ENCODE measurements at places on chromosomes 6 and 20.

- DNase-seq, result no peak
Observed at GRCh38 chr6:159691963-159692287, 1.1 kb downstream of the SOD2 start.

DNA sequence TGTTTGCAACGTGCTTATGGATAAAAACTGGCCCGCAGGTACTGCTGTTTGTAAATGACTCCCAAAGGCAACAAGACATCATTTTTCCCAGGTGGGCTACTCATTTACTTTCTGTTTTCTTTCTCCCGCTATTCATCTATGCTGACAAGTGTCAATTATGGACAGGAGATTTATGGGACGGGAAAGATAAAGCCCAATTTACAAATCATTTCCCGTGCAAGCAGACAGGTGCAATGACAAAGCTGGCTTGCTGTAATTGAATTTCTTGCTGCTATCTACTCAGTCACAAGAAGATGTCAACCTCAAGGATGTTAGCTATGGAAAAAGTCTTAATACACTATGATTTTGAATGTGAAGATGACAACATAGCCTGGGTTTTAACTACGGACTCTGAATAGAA, 125.5 kb downstream of the EPHA7 start:
- no peak for DNase-seq

DNA sequence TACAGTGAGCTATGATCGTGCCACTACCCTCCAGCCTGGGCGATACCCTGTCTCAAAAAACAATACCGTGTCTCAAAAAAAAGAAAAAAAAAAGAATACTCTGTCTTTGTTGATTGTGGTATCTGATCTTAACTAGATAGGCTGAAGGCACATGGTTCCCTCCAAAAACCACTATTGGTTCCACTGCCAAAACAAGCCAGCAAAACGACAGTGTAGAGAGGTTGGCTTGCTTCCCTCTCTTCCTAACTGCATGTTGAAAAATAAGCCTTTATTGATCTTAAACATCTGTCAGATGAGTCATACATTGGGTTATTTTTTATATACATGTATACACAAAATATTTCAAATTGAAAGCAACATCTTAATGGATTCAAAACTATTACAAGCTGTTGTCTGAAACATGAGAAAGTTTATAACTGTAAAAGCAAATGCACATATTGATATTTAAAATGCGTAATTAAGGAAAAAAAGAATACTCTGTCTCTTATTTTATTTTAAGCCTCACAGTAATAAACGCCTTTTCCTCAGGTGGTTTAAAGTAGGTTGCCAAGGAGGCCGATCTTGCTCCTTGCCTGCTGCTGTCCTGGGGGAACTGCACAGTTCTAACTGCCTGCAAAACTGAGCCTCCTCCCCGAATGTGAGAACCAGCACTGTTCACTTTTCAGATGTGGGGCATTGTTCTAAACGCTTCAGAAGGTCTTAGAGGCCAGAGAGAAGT, 7.0 kb upstream of the NINL start:
- no peak for DNase-seq

DNA sequence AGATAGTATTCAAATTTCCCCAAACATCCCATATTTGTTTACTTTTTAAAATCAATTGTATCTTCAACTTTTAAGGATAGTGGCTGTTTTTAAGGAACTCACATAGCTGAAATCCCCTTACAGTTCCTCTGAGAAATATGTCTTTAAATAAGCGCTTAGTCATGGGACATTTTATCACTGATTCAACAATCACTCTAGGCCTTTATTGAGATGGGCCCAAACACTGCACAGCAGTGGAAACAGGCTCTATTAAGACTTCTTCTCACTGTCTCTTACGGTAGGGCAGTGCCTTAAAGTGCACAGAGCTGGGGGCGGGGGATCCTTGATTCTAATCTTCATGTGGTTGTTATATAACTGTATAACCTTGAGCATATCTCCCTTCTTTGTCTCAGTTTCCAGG, 59.8 kb upstream of the RREB1 start:
- DNase-seq, result no peak

DNA sequence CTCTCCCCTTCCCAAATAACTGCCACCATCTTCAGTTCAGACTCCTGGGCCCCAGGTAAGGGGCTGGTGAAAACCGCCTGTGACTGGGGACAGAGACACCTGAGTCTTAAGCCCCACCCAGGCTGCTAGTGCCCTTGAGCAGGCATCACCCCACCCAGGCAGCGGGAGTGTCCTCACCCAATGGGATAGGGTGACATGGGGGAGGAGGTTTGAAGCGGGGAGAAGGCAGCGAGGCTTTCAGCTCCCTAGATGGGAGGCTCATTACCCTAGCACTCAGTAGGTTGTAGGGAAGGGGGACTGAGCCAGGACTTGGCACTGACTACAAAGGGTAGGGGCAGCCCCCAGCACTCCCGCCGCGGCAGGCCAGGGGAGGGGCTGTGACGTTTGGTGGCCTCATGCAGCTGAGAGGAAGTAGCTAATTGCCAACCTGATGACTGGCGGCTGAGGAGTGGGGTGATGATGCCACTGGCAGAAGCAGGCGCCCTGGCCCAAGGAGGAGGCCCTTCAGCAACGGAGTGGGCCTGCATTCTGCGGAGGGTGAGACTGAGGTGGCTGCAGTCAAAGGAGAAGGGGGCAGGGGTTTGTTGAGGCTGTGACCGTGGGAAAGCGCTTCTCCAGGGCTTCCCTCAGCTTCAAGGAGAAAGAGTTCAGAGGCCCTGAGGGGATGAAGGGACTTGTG, 126.9 kb downstream of the MRPL14 start:
- DNase-seq, result peak; percentile 95

DNA sequence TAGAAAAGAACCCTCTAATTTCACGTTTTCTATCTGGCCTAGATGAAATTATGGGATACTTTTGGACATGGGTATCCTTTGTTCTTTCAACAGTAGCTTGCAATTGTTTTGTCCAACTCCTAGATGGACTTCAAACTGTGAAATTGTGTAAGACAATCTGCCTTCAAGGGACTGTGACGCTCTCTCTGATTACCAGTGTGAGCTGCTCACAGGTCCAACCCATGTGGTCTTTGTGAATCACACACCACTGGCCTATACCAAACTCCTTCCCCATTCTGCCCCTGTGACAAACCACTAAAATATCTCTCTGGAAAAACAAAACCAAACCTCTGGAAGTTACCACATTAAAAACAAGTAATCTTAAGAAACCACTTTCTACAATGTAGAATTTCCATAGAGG, 59.5 kb downstream of the NINL start:
- DNase-seq, result no peak

- DNase-seq, result peak; percentile 79
Observed at GRCh38 chr20:49610691-49611538, 43.0 kb upstream of the PTGIS start.

GRCh38 chr20:9253006-9253539, 184.2 kb downstream of the PLCB4 start:
- DNase-seq, result no peak
